Sigmoid colon (tissue), 7 donors: ENCODE measurements at places on chromosomes 4 and X. TPM values are rescaled to one million over a fixed set of nuclear protein-coding genes. Genes with fewer than 3 reads are reported as not detected.

- H3K27me3 ChIP-seq, result no peaks in the 10 kb centered on the region
- H3K4me1 ChIP-seq, result no peaks in the 10 kb centered on the region
- no peak overlapping the region for H3K4me3 ChIP-seq
- no peak overlapping the region for H3K27ac ChIP-seq
- no peak for DNase-seq
- H3K36me3 ChIP-seq, result no peaks in the 10 kb centered on the region
Observed at GRCh38 chr4:127604949-127605709, 27.6 kb upstream of the INTU start.

DNA sequence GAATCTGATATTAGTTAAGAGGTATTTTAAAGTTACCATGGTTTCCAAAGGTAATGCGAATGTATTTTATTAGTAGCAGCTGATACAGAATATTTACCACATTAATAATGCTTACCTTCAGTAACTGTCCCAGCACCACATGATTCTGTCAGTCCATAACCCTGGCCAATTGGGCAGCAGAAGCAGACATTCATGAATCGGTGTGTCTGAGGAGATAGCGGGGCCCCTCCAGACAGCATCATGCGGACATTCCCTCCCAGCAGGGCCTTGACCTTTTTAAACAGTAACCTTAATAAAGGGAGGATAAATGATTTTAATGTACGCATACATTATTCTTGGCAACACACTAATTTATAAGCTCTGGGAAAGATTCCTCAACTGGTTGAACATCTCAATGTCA, 43.0 kb upstream of the KCNE5 start:
- H3K4me1 ChIP-seq, result no peaks in the 10 kb centered on the region
- no peak overlapping the region for H3K4me3 ChIP-seq
- no peaks in the 10 kb centered on the region for H3K36me3 ChIP-seq
- no peak overlapping the region for H3K27ac ChIP-seq
- H3K27me3 ChIP-seq, result no peaks in the 10 kb centered on the region

DNA sequence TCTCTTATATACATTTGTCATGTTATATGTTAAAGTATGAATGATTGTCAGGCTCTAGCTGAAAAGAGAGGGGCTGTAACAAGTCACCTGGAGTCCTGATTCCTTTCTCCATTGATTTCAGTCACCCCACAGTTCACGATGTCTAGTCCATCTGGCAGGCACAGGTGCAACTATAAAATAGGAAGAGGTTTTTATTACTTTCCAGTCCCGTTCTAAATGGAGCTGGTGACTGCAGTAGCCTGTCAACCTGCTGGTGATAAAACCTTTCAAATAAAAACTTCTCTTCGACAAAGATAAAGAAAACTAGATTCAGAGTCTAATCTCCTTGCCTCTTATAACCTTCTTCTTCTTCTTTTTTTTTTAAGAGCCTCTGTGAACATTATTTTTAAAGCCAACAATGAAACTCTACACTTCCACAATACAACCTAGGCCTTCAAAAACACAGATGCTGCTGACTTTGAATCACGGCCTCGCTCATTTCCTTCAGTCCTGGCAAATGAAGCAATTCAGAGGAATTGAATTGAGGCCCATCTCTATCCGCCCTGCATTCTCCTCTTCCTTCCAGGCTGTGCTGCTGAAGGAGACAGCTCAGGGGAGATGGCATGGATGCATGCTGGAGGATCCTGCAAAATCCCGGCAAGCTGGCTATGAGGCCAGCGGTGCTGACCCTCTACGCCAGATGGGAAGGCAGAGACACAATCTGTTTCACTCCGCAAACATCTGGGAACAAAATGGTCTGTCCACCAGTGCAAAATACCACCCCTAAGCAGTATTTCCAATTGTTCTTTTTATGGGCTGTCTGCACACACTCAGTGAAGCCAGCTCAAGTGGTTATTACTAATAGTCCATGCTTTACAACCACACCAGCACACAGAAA, 27.3 kb upstream of the CDKN2AIP start:
- no peaks in the 10 kb centered on the region for H3K27me3 ChIP-seq
- no peak overlapping the region for H3K4me3 ChIP-seq
- H3K27ac ChIP-seq, result no peak overlapping the region
- H3K4me1 ChIP-seq, result no peaks in the 10 kb centered on the region

DNA sequence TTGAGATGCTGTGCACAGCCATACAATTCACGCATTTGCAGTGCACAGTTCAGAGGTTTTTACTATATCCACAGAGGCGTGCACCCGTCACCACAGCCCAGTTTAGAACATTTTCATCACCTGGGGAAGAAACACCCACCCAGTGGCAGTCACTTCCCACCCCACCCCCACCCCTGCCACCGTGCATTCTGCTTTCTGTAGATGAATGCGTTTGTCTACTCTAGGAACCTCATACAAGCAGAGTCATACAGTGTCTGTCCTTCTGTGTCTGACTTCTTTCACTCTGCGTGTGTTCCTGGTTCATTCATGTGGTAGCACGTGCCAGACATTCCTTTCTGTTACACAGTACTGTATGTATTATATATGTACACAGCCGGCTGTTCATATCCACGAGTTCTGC, 122.8 kb downstream of the TBL1X start:
- no peak overlapping the region for H3K27ac ChIP-seq
- H3K27me3 ChIP-seq, result no peaks in the 10 kb centered on the region
- no peak for DNase-seq
- H3K4me1 ChIP-seq, result no peaks in the 10 kb centered on the region
- no peak overlapping the region for H3K4me3 ChIP-seq

- H3K4me3 ChIP-seq, result no peak overlapping the region
- peaks cover 19% of the 10 kb centered on the region for H3K27me3 ChIP-seq
- no peak for DNase-seq
Observed at GRCh38 chr4:8597319-8597718, 4.8 kb downstream of the CPZ start.

- no peaks in the 10 kb centered on the region for H3K4me1 ChIP-seq
- H3K4me3 ChIP-seq, result no peak overlapping the region
- H3K27ac ChIP-seq, result no peak overlapping the region
- H3K36me3 ChIP-seq, result no peaks in the 10 kb centered on the region
Observed at GRCh38 chrX:36947214-36947613, 61.0 kb upstream of the FAM47C start.

DNA sequence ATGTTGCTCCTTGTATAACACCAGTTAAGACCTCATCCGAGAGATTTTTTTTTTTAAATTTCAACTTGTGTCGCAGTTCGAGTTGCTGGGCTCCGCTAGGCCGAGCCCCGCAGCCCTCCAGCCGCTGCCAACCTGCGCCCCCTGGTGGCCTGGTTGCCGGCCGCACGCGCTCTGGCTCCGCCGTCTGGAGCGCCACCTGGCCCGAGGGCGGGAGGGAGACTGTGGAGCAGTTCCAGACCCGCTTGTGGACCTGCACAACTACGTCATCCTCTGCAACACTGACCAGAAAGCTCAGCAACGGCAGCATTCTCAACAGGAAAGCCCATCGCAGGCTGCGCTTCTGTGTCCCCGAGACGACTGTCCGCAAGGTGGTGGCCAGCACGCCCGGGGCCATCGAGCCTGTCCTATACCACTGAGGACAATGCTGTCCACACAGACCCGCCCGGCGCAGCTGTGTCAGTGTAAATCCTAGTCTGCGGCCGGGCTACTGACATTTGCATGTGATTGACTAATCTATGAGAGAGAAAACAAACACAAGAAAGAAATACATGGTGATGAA, 39.1 kb downstream of the ARL9 start:
- H3K36me3 ChIP-seq, result no peaks in the 10 kb centered on the region
- H3K4me3 ChIP-seq, result peak overlapping the region; percentile 44
- no peaks in the 10 kb centered on the region for H3K4me1 ChIP-seq
- peak overlapping the region; percentile 54 for H3K27ac ChIP-seq
- no peaks in the 10 kb centered on the region for H3K27me3 ChIP-seq
- peak; percentile 93 for DNase-seq

DNA sequence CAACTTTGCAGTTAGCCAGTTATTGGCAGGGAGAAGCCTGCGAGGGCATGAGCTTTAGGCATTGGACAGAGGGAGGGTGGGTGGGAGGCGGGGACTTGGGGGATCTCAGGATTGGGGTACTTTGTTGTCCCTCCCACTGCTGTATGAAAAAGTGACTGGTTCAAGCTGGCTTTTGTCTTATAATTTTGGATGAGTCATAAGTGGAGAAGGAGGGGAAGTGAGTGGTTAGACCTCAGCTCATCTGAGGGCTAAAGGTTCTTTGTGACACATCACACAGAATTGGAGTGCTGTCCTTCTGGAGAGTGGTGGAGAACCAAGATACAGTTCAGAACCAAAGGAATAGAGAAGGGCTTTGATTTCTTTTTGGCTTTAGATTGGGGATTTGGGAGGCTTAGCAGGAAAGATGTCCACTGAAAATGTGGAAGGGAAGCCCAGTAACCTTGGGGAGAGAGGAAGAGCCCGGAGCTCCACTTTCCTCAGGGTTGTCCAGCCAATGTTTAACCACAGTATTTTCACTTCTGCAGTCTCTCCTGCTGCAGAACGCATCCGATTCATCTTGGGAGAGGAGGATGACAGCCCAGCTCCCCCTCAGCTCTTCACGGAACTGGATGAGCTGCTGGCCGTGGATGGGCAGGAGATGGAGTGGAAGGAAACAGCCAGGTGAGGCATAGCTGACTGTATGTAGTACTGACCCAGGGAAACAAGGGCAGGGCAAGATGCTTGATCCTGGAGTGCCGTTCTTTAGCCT, at the start of gene SLC4A4:
TSS of gene SLC4A4 (plus strand) at position 175 of the 748 bp plus-strand sequence.
- H3K27me3 ChIP-seq, result no peaks in the 10 kb centered on the region
- H3K27ac ChIP-seq, result no peak within 1 kb of the TSS
- H3K4me1 ChIP-seq, result no peaks in the 10 kb centered on the region
- no peak for DNase-seq
- no peaks in the 10 kb centered on the region for H3K36me3 ChIP-seq
- no peak within 1 kb of the TSS for H3K4me3 ChIP-seq

GRCh38 chr4:52670121-52670520, 11.0 kb upstream of the USP46 start:
- H3K4me3 ChIP-seq, result no peak overlapping the region
- no peak for DNase-seq
- no peaks in the 10 kb centered on the region for H3K27me3 ChIP-seq
- no peak overlapping the region for H3K27ac ChIP-seq
- no peaks in the 10 kb centered on the region for H3K36me3 ChIP-seq

GRCh38 chrX:11272863-11273262, 20.4 kb upstream of the AMELX start:
- no peaks in the 10 kb centered on the region for H3K36me3 ChIP-seq
- H3K4me3 ChIP-seq, result no peak overlapping the region
- no peak for DNase-seq

DNA sequence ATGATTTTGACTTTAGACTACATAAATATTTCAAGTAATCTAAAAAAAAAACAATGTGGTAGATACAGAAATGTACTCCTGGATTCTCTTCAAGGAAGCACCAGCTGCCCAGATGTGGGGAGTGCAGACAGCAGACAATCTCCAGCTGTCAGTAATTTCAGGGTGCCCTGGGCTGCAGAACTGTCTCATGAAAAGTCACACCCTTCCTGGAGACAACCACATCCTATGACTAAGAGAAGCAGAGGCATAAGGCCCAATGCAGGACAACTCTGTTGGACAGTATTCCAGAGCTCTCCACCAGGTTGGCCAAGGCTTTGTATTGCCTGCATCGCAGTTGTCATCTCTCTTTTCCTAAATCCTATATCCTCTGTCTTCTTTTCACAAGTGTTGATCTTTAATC, 34.4 kb upstream of the BLTP1 start:
- H3K36me3 ChIP-seq, result no peaks in the 10 kb centered on the region
- DNase-seq, result no peak
- no peak overlapping the region for H3K4me3 ChIP-seq

- no peak for DNase-seq
- no peak overlapping the region for H3K27ac ChIP-seq
- peaks cover 16% of the 10 kb centered on the region for H3K36me3 ChIP-seq
Observed at GRCh38 chr4:122285285-122285684, 93.5 kb upstream of the ADAD1 start.

- H3K4me3 ChIP-seq, result peak overlapping the region; percentile 26
- H3K4me1 ChIP-seq, result no peaks in the 10 kb centered on the region
- DNase-seq, result peak; percentile 76
- no peaks in the 10 kb centered on the region for H3K36me3 ChIP-seq
- no peaks in the 10 kb centered on the region for H3K27me3 ChIP-seq
- H3K27ac ChIP-seq, result peak overlapping the region; percentile 81
Observed at GRCh38 chrX:125205133-125205917, 114.3 kb upstream of the TEX13C start.

FAM47B gene
- not detected for total RNA-seq

PF4V1 gene
- not detected for total RNA-seq

PRKG2 gene
- total RNA-seq, result 2.3 TPM

TACC3 gene
- total RNA-seq, result 13.0 TPM
